ENCODE measurements at places on chromosomes 6 and 20.

GRCh38 chr20:1376007-1376406 is 16.8 kb downstream of the FKBP1A start:
- peak; percentile 38 for DNase-seq

DNA sequence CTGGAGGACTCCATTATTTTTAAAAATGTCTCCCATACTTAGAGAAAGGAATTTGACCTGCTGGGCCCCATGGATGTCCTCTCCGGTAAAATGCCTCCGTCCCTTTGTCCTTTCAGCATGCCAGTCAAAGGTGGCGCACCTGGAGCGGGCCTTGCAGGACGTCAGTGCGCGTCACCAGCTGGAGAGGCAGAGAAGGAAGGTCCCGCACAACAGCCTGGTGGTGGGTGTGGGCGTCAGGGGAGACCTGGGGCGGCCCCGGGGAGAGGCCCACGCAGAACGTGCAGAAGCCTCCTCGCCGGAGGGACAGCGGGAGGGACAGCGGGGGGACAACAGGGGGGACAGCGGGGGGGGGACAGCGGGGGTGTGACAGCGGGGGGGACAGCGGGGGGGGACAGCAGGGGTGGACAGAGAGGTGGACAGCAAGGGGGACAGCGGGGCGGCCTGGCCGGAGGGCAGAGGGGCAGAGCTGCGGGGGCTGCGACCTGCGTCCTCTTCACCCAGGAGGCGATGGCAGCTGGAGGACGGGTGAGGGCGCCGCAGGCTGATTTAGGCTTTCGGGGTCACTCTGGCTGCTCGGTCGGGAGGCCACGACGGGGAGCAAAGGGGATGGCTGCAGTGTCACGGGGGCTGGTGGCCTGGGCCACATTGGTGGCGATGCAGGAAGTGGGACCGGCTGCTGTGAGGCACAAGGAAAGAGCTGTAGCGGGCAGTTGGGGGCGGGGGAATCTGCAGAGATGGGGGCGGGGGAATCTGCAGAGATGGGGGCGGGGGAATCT is 859 bp upstream of the KIF25 start:
- no peak for DNase-seq

- peak; percentile 33 for DNase-seq
These were observed 85.2 kb upstream of the PHACTR3 start for GRCh38 chr20:59518881-59519706.

DNA sequence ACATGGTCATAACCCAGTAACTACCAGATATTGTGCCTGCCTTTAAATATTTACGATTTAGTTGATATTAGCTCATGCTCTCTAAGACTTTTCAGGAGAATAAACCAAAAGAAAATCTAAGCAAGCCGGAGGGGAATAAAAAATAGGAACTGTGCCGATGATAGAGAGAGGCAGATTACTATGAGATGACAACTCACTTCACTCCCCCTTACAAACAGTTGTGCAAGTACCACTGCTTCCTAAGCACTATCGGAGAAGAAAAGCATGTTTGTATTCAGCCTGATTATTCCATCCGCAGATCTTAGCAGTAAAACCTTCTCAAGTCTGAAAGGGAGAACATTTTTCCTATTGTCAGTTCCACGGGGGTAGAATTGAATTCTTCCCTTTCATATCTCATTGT is 294.4 kb downstream of the KCNQ5 start:
- DNase-seq: no peak

- peak; percentile 69 for DNase-seq
These were observed 549 bp downstream of the ANKRD6 start for GRCh38 chr6:89433252-89434149.

DNA sequence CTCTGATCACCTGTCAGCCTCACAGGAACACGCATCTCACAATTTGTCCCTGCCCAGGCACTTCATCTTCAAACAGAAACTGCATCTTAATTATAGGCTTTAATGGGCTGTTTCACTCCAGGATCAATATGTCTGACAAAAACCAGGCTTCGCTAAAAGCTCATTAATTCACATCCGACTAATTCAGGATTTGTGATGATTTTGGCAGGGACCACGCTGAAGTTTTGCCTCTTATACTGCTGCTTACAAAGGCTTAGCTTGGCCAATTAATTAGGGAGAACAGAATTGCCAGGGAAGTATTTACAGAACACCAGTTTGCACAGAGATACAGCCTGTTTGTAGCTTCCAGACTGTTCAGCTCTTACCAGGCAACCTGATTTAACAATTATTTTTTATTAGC is 541.0 kb upstream of the SPTLC3 start:
- DNase-seq: no peak

- no peak for DNase-seq
These were observed 1.9 kb upstream of the SFT2D1 start for GRCh38 chr6:166344240-166344639.

DNA sequence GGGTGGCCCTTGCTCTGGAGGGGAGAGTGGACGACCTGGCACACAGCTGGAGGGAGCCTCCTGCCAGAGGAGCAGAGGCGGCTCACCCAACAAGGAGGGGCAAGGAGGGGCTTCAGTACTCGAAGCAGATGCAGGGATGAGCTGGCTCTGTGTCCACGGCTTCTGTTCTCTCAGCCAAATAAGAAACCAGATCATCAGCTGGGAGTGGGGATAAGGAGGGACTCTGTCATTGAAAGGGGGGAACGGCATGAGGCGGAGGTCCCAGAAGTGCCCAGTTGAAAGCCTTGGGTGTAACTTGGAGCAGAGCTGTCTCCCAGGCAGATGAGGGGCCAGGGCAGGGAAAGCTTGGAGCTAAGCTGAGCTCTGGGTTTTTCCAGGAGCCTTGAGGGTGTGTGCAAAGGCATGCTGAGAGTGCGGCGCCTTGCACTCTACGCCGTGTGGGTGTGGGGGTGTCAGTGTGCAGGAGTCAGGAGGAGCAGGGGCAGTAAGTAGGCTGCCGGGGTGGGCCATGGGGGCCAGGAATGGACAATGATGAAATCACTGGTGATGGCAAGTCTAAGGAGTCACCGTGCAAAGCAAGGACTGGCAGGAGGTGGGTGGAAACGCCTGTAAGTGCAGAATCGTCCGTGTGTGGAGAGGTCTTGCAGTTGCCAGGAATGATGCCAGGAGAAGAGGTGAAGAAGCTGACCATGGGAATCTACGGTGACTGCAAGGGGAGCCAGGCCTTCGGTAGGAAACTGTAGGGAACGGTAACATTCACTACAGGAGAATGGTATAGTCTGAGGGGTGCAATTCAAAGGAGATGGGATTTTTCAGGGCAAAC is 85.4 kb upstream of the FOXQ1 start:
- DNase-seq: no peak

DNA sequence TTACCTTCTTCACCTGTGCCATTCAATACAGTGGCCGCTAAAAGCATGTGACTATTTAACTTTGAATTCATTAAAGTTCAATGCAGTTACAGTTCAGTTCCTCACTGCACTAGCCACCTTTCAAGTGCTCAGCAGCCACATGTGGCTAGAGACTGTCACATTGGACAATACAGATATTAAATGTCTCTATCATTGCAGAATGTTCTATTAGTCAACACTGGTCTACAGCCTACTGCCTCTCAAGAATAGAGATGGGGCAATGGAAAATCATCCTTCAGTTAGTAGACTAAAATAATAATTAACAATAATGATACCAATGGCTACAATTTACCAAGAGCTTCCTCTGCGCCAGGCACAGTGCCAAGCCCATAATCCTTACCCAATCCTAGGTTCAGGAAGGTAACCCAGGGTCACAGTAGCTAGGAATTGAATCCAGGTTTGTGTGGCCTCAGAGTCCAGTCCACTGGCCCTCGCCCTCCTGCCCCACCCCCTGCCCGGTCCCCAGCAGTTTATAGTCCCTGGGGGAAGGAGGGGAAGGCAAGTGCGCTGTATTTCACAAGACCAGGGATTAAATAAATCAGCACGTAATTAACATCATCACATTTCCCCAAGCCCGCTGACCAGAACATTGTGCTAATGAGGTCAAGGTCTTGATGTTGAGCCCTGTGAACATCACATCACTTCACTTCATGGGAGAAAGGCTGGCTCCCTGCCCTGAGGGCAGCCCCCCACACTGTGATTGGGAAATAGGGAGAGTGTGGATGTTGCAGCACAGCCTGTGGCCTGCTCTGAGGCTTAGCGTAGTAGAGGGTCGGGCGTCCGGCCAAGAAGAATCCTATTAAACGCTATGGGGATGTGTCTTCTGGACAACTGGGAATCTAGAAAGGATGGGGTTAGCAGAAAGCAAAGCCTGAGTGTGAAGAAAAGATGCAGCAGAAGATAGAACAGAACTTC is 147.2 kb downstream of the VEGFA start:
- DNase-seq: peak; percentile 50

DNA sequence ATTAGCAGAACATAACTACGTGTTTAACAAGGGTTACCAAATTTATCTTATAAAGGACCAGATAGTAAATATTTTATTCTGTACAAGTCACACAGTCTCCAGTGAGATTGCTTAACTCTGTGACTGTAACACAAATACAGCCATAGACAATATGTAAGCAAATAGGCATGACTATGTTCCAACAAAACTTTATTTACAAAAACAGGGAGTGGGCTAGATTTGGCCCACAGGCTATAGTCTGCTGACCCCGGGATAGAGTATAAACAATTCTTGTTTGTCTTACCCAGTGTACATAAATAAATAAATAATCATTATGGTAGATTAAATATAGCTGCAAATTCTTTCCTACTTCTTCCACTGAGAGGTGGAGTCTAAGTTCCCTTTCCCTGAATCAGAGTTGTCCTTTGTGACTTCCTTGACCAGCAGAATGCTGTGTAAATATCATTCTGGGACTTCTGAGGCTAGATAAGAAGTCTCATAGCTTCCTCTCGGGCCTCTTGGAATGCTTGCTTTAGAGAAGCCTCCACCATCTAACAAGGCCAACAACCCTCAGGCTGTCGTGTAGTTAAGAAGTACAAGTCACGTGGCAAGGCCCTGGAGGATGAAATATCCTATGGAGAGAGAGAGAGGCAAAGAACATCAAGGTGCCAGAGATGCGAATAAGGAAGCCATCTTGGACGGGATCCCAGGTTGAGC is 59.1 kb upstream of the TMEM244 start:
- DNase-seq: no peak

GRCh38 chr6:44024574-44025219 is 102.6 kb downstream of the MRPL14 start:
- DNase-seq: peak; percentile 79

DNA sequence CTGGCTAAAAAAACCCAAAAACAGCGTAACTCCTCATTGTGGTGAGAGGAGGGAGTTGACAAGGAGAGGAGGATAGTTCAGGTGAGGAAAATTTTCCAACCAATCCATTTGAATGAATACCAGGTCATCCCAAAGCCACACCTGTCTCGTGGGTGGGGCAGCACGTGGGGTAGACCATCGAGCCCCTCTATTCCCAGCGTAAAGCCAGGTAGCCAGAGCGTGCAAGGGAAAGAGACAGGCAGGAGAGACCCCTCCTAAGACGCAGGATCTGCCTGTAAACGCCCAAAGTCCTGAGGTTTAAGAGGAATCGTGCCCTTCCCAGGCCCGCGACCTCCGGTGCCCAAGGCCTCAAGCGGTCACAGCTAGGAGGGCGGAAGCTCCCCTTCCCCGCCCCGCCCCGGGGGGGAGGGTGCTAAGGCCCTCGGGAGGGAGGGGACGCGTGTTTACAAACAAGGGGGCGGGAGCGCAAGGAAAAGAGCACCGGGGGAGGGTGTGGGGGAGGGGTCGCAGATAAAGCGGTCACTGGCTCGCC is 712 bp downstream of the RXRB start:
- DNase-seq: no peak

DNA sequence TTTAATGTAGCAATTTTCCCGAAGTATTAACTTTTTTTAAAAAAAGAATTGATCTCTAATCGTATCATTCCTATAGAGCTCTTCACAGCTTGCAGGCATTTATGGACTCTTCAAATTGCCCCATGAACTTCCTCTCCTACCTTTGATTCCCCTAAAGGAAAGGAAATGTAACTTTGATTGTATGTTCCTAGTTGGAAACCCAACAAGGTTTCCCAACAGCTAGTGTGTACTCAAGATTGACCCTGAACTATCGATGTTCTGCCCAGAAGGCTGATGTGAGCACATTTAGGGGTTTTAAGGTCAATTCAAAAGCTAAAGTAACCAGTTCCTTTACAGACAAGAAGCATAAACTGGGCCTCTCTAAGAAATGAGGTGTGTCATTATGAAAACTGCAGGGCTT is 491.7 kb downstream of the PTPRT start:
- DNase-seq: no peak

- DNase-seq: no peak
These were observed 137.3 kb downstream of the HDGFL1 start for GRCh38 chr6:22706651-22707050.

DNA sequence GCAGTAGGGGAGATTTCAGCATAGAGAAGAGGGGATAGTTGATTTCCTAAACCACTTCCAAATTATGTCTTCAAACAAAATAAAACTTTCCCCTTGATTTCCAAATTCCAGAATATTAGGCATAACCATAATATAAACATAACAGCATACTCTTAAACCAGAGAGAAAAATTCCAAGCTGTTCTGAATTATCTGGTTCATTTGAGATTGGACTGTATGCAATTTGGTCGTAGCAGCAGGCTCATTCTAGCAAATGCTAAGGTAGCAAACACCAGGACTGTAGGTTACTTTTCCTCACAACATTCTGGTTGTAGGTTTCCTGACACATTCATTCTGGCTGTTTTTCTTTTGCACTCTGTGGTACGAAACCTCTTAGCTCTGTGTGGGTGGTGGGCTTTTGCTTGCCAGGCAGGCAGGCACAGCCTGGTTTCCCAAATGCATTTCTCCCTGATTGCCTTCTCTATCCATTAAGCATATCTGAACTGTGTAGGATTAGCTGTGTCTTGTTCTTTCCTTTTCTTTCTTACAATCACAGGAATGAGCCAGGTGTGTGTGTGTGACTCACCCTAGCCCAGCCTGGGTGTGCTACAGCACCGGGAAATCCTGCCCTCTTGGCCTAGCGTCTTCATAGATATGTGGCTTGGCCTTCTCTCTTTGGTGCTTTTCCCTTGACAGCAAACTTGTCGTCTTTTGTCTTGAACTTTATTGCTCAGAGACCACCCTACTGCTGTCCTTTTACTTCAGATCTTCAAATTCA is 77.1 kb downstream of the JARID2 start:
- DNase-seq: no peak

DNA sequence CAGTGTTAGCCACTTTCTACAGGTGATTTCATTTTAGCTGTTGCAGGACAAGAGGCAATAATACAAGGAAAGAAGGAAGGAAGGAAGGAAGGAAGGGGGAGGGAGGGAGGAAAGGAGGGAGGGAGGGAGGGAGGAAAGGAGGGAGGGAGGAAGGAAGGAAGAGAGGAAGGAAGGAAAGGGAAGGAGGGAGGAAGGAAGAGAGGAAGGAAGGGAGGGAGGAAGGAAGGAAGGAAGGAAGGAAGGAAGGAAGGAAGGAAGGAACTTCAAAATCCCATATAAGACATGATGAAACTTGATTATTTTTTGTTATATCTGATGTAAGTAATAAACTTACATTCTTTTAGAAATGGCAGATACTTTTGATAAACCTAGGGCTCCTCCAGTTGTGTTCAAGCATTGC is 83.6 kb downstream of the TFAP2B start:
- no peak for DNase-seq

GRCh38 chr6:10613723-10614122 is 80.7 kb downstream of the C6orf52 start:
- DNase-seq: no peak

GRCh38 chr6:117718895-117719294 is 43.6 kb downstream of the NUS1 start:
- DNase-seq: no peak
